ENCODE measurements at places on chromosomes 13 and 19.

- DNase-seq = no peak
Measured at GRCh38 chr19:16139752-16140151, 3.7 kb upstream of the HSH2D start.

- DNase-seq = no peak
Measured at GRCh38 chr19:3642987-3643673, 16.5 kb upstream of the CACTIN start.

GRCh38 chr13:75088915-75089314 lies 393.1 kb downstream of the TBC1D4 start:
- DNase-seq = no peak

DNA sequence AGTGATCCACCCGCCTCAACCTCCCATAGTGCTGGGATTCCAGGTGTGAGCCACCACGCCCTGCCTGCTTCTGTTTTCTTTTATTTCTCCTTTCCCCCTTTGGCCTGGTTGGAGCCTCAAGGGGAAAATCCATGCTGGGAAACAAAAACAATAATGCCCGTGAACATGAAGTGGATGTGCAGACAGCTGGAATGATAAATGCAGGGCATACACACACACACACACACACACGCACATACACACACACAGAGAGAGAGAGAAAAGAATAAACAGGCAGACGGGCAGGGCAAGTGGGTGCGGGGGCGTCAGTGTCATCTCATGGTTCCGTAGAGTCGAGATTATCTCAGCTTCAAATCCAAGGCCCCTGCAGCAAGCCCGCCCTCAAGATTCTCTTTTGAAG lies 4.4 kb upstream of the PLEKHF1 start:
- no peak for DNase-seq

- DNase-seq = no peak
Measured at GRCh38 chr19:36183245-36183628, 31.0 kb upstream of the COX7A1 start.

DNA sequence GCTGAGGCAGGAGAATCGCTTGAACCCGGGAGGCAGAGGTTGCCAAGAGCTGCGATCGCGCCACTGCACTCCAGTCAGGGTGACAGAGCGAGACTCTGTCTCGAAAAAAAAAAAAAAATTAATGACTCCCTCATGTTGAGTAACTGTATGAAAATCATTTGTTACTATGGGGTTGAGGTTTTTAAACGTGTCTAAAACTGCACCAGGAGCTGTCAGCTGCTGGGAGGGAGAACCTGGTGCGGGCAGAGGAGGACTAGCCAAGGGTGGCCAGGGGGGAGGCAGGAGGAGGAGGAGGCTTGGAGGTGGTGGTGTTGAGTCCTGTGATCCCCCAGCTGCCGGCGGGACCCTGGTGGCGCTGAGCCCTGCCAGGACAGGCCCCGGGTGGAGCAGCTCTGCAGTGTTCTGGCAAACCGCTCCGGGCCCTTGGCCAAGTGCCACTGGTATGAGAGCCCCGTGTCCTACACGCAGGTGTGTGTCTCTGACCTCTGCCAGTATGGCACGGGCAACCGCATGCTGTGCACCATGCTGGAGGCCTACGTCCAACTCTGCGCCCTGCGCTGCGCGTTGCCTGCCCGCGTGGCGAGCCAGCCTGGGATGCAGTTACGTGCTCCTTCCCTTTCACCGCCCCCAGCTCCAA lies 17.1 kb upstream of the FXYD3 start:
- DNase-seq = no peak

DNA sequence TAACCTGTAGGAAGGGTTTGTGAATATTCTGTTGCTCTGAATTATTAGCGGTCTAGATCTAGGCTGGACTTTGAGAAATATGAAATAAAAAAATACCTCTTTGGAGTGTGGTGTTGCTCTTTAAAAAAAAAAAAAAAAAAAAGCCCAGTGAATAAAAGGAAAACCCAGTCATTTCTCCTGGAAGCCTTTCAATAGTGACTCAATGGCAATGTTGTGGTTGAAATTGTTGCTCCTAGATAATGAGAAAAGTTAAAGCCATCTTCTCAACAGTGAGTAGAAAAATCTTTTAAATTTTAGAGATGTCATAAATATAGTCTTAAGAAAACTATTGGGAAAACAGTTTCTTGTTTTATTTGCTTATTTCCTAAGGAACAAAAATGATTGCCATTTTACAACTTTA lies 135.3 kb downstream of the RFC3 start:
- DNase-seq = no peak

DNA sequence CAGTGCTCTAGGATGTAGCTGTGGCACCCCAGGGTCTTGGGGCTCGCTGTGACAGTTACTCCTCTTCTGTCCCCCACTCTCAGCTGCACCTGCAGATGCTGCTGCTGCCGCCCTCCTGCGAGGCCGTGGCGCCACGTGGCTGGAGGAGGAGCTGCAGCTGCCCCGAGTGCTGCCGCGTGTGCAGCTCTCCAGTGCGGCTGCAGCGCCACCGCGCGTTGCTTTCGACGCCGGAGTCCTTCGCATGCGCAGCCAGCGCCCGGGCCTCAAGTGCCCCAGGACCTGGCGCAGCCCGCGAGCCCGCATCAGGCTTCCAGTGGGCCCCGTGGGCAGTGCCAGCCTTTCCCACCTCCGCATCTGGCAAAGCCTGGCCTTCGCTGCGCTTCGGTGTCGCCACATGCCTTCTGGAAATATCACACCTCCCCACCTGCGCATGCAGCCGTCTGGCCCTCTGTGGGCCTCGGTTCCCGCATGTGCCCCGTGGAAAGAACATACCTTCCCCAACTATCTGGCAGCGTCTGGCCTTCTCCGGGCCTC lies 692 bp upstream of the ZNF580 start:
- DNase-seq = peak; percentile 52

DNA sequence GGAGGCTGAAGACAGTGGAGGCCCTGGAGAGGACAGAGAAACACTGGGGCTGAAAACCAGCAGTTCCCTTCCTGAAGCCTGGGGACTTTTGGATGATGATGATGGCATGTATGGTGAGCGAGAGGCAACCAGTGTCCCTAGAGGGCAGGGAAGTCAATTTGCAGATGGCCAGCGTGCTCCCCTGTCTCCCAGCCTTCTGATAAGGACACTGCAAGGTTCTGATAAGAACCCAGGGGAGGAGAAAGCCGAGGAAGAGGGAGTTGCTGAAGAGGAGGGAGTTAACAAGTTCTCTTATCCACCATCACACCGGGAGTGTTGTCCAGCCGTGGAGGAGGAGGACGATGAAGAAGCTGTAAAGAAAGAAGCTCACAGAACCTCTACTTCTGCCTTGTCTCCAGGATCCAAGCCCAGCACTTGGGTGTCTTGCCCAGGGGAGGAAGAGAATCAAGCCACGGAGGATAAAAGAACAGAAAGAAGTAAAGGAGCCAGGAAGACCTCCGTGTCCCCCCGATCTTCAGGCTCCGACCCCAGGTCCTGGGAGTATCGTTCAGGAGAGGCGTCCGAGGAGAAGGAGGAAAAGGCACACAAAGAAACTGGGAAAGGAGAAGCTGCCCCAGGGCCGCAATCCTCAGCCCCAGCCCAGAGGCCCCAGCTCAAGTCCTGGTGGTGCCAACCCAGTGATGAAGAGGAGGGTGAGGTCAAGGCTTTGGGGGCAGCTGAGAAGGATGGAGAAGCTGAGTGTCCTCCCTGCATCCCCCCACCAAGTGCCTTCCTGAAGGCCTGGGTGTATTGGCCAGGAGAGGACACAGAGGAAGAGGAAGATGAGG lies 1.5 kb downstream of the PPP1R15A start:
- no peak for DNase-seq

Measured in stimulated activated CD8-positive, alpha-beta memory T cell treated with anti-CD3 and anti-CD28 coated beads, Interleukin-12 subunit alpha, Interleukin-12 subunit beta, amount 100 ng/mL, for 4 hours (primary cell).